Mucosa of descending colon (tissue), 3 donors: ENCODE measurements at places on chromosomes 3 and 15. TPM values are rescaled to one million over a fixed set of nuclear protein-coding genes. Genes with fewer than 3 reads are reported as not detected.

DNA sequence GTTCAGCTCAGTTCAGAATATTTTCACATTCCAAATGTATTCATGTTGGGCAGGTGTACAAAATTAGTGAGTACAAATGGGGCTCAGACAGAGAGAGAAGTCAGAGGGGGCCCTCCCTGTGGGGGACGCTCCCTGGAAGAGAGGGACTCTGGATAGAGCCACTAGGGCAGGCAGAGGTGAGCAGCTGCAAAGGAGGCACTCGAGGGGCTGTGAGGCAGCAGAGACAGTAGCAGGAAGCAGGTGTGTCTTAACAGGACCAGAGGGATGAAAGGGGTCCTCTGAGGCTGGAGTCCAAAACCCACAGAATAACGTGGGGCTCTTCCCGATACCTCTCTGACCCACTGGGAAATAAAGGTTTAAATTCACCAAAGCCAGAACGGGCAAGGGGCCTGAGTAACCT, 127.1 kb downstream of the MEGF11 start:
- DNase-seq: no peak

DNA sequence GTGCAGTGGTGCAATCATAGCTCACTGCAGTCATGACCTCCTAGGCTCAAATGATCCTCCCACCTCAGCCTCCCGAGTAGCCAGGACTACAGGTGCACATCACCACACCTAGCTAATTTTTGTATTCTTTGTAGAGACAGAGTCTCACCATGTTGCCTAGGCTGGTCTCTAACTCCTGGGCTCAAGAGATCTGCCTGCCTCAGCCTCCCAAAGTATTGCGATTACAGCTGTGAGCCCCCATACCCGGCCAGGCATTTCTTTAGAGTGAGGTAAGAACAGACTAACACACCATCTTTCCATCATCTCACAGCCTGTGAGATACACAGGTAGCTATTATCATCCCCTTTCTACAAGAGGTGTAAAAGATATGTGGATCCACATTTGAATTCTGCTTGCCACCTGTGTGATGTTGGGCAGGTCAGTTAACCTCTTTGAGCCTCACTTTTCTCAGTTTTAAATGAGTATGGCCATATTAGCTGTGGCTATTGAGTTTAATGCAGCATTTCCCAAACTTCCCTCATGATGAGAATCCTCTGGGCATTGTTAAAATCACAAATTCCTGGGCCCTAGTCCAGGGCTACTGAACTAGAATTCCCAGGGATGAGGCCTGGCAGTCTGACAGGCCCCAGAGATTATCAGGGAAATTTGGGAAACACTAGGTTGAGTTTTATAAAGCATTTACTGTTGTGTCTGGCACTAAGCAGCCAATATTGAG, 46.0 kb downstream of the ANP32A start:
- DNase-seq: no peak

DNA sequence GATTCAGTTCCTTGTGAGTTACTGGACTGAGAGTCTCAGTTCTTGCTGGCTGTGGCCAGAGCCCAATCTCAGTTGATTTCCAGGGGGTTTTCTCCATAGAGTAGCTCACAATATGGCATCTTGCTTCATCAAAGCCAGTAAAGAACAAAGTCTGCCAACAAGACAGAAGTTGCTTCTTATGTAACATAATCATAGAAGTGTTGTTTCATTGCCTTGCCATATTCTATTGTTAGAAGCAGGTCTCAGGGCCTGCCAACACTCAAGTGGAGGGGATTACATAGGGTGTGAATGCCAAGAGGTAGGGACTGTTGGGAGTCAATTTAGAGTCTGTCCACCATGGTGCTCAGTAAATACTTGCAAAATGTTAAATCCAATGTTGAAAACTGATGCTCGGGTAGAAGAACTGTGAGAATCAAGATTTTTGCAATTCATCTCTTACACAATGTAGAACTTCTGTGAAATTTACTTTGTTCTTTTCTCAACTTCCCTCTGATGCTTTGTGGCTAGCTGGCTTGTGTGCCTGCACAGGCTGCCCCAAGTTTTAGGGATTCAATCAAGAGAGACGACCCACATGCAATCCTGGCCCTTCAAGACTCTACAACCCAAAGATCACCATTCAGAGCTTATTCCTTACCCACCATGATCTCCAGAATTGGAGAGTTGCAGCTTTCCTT, 13.3 kb upstream of the PXYLP1 start:
- DNase-seq: no peak

- no peak for DNase-seq
These were observed 624 bp downstream of the BRK1 start for GRCh38 chr3:10116138-10116460.

DNA sequence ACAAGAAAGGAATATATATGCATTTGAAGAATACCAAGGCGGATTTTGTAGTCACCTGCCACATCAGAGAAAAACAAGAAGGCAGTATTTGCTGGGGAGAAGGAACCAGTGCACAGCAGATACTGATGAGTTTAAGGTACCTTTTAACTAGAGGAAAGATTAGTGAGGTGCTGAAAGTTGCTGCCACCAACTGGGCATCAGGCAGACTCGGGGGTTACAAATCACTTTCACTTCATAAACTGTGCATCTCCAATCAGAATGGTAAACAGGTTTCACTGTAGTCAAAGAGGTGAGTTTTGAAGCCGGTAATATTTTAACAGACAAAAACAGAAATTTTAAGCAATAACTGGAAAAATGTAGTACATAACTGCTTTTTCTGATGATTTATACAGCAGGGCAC, 4.1 kb downstream of the FBN1 start:
- DNase-seq: no peak

DNA sequence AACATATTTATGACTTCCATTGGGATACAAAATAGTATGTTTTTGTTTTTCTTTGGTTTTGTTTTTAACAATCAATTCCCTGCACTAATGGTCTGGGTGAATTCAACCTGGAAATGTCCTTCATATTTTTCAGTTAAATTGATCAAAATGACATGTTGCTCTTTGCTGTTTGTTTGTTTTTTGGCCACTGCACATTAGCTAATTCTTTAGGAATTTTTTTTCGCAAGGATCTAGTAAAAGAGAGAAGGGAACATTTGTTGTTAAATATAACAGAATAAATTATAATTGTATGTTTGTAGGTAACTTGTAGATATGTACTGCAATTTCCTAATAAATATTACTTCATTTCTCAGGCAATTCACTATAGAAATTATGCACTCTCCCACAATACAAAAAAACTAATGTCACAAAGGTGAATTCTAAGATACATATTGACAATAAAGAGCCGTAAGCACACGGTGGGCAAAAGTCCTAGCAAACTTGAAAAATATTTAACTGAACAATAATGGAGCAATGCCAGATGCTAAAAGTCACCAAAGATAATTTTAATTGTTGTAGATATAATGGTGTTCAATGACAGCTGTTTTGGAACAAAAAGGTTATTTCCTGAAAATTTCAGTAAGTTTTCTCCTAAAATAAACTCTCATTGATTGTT, 21.4 kb upstream of the PPARG start:
- no peak for DNase-seq

The SPATA12 gene
- not detected for total RNA-seq

The ACAD9 gene
- 43.8 TPM for total RNA-seq
